Kasumi-1 (cell line): ENCODE measurements at places on chromosomes 11 and 22.

DNA sequence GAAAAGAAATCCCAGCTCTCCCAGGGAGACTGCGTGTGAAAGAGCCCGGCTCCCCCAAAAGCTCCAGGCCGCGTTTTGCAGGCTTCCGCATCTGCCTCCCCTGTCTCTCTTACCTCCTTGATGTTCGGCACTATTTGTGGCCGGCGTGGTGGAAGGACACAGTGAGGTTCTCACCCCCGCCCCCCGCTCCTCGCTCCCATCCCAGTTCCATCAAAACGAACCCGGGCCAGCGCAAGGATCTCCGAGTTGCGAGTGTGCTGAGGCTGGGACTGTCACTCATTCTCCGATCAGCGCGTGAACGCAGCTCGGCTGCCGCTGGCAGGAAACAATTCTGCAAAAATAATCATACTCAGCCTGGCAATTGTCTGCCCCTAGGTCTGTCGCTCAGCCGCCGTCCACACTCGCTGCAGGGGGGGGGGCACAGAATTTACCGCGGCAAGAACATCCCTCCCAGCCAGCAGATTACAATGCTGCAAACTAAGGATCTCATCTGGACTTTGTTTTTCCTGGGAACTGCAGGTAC lies at the start of gene NCAM1:
TSS of gene NCAM1 (plus strand) at position 275 of the 523 bp plus-strand sequence.
- peak; percentile 29 for DNase-seq

DNA sequence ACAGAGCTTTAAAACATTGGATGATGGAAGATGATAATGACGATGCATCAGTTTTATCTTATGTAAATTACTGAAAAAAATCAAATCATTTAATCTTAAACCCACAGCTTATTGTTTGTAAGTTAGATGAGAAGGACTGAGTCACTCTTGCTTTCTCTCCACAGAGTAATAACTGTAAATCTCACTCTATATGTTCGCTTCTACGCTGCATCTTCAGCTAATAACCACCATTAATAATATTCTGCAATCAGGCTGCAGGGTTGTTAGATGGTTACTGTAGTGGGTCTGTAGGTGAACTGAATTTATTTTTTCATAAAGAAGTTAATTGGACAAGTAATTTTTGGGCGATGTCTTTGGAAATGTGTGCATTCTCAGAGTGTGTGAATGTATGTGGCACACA lies 260.0 kb downstream of the FAT3 start:
- no peak for DNase-seq

DNA sequence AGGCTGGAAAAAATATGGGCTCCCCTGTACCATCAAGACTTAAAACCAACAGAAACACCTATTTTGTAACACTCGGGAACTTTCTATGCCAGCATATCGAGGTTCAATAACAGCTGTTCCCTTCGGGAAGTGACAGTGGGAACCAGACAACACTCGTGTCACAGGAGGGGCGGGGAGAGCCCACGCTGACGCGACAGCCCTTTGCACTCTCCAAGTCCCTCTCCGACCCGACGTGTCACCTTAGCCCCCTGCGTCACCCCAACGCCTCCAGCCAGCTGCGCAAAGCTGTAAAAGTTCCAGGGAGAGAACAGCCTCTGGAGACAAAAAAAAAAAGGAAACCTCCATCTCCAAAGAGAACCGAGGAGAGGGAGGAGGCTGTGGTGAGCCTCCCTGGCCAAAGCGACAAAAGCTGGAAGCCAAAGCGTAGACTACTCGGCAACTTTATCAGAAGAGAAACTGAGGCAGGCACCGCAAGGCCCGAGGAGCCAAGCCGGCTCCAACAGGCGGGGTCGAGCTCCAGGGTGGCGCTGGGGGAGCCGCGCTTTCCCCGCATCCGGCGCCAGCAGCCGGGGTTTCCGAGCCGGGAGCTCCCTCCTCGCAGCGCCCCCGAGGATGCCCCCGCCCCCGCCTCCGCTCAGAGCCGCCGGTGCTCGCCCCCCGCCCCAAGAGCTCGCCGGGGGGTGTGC lies 751 bp downstream of the ARFGAP3 start:
- DNase-seq = peak; percentile 47

- DNase-seq = no peak
Measured at GRCh38 chr11:55474321-55474720, 79.9 kb upstream of the OR4C15 start.

DNA sequence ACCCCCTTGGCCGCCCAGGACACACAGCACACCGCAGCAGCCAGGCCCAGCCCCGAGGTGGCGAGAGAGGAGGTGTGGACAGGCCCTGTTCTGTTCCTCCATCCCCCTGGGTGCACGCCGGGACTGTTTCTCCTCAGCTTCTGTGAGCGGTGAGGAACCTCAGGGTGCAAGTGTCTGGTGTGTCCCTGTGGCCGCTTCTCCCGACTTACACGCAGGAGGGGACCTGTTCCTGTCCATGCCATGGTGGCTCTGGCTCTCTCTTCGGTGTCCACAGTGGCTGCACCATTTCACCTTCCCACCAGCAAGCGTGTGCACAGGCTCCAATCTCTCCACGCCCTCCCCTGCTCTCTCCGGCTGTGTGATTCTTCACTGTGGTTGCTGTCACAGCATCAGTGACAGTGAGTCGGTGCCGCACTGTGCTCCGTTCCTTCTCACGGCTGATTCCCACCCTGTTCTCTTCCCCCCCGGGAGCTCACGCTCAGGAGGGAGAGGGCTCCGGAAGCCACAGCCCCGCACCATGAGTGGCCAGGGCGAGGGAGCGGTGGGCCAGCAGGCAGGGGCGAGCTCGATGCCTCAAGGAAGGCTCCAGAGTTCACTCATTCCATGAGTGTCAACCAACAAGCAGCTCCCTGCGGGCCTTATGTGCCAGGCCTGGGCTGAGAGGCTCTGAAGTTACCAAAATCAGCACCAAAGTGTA lies 18.6 kb upstream of the WNT7B start:
- DNase-seq = no peak

DNA sequence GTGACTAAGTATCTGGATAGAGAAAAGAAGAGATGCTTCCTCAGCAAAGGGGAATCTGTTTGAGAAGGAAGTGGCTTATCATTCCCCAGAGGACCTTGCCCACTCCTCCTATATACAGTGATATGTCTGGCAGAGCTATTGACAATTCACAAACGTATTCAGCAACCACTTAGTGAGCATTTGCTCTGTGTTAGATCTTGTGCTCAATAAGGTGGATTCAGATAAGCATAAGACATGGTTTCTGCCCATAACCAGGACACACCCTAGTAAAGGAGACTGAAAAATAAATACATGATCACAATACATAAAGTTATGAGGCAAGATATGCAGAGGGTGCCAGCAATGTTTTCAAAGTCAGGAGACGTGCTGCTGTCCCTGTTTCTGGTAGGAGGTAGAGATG lies 1.4 kb downstream of the TMEM9B start:
- no peak for DNase-seq

GRCh38 chr11:63909591-63910506 lies 7.1 kb downstream of the RCOR2 start:
- DNase-seq = no peak

DNA sequence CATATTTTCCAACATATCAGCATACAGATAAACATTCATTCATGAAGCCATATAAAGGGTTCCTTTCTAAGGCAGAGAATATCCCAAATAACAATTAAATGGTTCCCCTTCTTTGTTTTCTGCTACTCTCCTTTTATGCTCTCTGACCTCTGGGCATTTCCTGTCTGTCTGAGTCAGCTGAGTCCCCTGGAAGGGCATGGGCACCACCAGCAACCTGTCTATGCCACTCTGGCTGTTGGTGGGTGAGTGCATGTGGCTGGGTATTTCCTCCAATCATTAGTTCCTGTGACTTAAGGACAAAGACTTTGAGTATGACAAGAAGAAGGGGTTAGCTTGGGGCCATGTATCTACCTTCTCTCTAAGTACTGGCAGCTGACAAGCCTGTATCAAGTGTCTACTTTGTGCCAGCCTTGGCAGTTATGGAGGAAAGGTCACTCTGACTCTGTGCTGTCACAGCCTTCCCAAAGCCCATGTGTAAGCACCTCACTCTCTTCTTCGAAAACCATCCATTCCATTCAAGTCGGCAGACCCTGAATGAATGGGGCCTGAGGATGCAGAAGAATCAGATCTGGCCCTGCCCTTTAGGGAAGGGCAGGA lies 86.3 kb upstream of the PHOX2A start:
- DNase-seq = no peak

DNA sequence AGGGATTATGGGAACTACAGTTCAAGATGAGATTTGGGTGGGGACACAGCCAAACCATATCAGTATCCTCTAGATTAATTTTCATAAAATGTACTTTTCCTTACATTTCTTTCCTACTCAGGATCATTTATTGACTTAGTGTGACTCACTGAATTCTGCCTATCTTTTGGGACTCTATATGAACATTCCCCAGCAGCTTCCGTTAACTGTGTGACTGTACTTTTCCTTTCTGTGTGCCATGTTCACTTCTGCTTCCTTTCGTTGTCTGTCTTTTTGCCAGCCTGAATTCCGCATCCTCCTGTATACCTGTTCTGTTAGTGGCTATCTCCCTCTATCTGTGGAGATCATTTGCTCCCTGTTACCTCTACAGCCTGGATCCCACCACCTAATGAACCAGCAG lies 48.8 kb downstream of the SPECC1L start:
- no peak for DNase-seq

GRCh38 chr22:48724899-48725298 lies 1102.8 kb downstream of the BRD1 start:
- no peak for DNase-seq

DNA sequence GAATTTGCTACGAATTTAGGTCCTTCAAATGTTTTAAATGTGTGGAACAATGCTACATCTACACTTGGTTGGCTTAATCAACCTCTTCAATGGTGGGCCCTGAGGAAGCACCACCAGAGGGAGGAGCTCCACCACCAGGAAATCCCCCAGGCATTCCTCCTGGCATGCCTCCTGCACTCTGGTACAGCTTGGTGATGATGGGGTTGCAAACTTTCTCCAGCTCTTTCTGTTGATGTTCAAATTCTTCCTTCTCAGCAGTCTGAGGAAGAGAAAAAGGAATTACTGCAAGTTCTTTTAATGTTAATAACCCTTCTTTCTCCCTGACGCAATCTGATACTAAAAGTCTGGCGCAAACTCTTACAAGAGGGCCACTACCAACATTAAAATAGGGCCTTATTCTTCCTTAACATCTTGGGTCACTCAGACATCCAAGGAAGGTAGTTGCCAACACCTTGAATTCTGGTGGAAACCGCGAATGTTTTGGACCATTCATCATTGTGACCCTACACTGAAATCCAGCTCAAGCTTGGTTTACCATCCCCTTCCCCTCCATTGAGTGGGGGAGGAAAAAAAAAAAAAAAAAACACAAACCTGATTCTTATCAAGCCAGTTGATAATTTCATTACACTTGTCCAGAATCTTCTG lies 4.2 kb downstream of the HSPA8 start:
- DNase-seq = no peak

- DNase-seq = no peak
Measured at GRCh38 chr11:57776577-57777210, 15.1 kb downstream of the CTNND1 start.

- no peak for DNase-seq
Measured at GRCh38 chr22:26713823-26714449, 56.5 kb downstream of the MIAT start.

GRCh38 chr11:30414806-30415205 lies 91.9 kb downstream of the ARL14EP start:
- DNase-seq = no peak

DNA sequence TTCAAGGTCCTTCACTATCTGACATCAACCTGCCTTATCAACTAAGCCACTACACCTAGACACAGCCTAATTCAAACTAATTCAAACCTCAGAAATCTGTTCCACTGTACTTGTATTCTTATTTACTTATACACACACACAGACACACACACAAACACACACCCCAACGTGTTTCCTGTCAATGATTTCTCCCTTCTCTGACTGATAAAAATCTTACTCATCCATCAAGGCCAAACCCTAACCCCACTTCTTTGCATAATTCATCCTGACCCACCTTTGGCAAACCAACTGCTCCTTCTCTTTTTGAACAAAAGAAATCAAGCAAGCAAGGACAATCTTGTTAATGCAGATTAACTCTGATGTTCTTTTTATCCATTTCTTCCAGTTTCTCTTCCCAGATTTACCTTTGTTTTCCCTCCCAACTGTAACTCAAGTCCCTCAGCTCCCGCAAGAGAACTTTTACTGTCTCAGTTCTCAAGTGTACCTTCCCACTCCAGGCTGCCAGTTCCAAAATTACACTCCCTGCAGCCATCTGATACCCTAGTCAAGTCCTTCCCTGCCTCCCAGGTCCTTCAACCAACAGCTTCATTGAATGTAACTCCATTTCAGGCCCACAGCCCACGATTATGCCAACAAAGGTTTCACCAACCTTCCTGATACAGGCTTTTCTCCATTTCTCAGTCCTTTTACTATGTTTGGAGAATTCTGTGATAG lies 78.3 kb downstream of the PAK1 start:
- DNase-seq = no peak

DNA sequence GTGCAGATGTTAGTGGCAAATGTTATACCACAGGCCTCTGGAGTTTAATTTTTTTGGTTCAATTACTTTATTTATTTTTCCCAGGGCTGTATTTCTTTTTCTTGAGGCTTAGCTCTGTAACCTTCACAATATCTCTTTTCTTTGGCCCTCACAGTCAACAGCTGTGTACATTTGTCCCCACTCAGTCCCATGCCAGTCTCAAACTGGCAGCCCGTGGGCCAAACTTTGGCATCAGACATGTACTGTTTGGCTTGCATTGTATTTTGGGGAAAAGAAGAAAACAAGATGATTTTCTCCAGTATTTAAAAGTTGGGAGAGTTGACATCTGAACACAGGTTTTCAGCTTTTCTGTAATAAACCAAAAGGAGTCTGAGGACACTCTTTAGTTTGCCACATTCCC lies 87.1 kb downstream of the PRR5L start:
- DNase-seq = no peak

- no peak for DNase-seq
Measured at GRCh38 chr11:44003736-44004451, 43.9 kb upstream of the ACCSL start.

DNA sequence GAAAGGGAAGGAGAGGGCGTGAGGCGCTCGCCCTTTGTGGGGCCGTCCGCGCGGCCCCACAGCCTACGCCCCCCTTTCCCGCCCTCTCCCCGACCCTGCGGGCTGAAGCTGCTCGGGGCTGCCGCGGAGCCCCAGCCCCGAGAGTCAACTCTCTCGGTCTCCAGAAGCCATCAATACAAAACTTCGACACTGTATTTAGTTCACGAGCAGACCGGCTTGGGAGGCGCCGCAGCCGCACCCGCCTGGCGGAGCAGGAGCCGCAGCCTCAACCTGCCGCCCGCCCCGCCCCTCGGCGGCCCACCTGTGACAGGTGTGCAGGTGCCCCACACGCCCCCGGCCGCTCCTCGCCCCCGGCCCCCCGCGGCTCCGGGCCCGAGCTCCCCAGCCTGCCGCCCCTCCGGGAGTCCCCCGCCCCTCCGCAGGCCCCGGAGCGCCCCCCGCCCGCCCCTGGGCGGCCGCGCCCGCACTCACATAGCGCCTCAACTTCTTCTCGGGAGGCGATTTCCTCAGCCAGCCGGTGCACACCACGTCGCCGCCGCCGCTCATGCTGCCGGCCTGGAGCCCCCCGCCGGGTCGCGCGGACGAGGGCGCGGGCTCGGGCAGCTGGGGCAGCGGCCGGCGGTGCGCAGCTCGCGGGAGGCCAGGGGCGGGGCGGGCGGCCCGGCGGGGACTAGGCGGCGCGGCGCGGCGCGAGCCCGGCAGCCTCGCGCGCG lies at the start of gene GAB2:
TSS of gene GAB2 (minus strand) at position 646 of the 713 bp plus-strand sequence. CDS start at position 546, 100 bp downstream.
- no peak for DNase-seq
